Stimulated activated memory B cell treated with anti-CD40 and anti-IgM and Interleukin-4, amounts not matched to agents 10 μg/mL and 1 μg/mL and 100 μg/mL, for 72 hours (primary cell): ENCODE measurements at places on chromosomes 16 and 17.

DNA sequence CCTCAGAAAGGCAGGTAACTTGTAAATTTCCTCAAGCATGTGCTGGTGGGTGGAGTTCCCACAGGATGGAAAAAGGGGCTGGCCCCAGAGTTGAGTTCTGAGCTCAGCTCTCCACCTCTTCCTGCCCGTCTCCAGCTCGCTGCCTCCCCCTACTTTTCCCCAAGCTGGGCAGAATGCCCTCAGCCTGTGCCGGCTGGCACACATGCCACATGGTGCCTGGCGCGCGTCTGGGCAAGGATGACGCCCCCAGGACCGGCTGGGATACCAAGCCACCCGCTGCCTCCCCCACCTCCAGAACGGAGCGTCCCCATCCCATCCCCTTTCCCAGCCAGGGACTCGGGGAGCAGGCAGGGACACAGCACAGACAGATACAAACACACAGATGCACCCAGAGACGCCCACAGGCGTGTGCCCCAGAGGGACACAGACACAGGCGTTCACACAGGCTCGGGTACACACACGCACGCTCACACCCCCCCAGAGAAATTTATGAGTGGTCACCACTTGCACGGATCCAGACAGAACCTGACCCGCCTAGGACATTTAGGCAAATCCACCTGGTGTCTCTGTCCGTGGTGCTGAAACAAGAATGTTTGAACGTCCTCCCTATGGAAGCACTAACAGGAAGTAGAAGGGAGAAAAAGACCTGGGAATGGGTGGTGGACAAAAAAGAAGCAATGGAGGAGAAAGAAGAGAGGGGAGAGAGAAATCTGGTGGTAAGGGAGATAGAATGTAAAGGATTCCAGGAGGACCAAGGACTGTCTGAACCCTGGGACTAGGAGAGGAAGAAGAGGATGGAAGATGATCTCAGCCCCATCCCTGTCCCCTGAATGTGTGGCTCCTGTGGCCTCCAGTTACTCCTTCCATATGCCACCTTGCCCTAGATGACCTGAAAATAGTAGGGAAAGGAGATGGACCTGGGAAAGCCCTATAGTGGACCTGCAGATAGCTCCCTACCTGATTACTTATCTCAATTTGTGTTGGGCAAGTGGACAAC, 15.5 kb downstream of the NEUROD2 start:
- ATAC-seq: no peak

DNA sequence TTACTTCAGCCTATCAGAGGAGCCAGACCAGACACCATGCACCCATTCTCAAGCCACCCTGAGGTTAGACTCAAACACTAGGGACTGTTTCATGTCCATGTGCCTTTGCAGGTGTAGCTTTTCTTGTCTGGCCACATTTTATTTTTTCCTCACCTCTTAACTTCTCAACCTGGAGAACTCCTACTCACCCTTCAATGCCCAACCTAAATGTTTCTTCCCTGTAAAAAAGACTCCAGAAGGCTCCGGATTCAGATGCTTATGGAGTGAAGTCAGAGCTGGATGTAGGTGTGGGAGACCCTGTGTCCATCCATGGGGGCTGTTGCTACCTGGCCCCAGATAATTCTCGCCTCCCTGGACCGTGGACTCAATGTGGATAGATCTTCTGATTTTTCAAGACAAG, 44.0 kb upstream of the NLRP1 start:
- ATAC-seq: no peak

DNA sequence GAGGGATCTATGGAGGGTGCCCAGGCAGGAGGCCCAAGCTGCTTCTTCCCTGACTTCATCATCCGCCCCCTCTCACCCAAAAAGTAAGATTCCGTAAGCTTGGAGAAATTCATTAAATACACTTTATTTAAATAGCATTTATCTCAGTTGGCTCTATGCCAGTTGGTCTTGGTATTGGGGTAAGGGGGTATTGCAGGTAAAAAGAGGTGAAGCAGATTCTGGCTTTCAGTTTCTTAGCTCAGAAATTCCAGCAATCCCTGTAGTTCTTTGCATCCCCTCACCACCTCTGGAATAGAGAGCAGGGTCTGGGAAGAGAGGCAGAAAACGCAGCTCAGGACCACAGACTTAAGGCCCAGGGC, 750 bp upstream of the ALDOC start:
- no peak for ATAC-seq

GRCh38 chr17:37280841-37281240, 94.9 kb upstream of the C17orf78 start:
- no peak for ATAC-seq

DNA sequence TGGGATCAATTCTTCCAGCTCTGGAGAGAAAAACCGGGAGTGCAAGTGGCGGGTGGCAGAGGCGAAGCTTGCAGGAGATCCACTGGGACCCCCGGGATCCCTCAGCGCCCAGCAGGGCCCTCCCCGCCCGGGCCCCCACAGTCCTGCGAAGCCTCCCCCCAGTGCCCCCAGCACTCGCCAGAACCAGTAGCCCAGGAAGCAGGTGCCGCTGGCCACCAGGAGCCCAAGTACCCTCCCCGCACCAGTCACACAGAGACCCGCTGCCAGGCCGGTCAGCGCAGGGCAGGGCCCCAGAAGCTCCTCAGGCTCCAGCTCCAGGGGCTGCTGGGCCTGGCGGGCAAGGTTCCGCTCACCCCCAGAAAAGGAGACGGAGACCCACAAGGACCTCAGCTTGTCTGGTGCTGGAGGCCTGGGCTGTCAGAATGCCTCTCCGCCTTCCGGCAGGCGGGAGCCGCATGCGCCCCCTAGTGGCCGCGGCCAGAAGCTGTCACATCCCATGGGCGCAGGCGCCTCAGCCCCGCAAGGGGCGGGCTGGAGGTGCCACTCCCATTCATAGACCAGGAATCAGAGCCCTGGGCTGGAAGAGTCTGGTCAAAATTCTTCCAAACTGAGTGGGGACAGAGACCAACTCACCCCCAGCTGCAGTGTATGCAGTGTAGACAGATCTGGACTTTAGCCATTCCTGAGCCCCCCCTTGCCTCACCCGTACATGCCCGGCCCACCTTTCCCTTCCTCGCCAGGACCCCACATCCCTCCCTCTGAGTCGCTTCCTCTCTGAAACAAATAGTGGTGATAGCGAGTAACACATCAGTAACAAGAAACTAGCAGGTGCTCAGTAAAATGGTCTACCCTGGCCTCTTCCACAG, 1002.3 kb downstream of the KCNJ18 start:
- ATAC-seq: no peak
